Right forelimb (tissue), 1 donor: ENCODE measurements at places on chromosomes 16 and 17.
A peak's percentile ranks its signal among the peaks of the same experiment; 100 is the strongest.

GRCh38 chr16:57644383-57645014 lies 16.1 kb downstream of the ADGRG1 start:
- DNase-seq, result no peak

- DNase-seq, result no peak
Observed at GRCh38 chr17:16293931-16294330, 59.3 kb downstream of the CENPV start.

- DNase-seq, result no peak
Observed at GRCh38 chr16:54270711-54271110, 15.9 kb downstream of the IRX3 start.

- DNase-seq, result no peak
Observed at GRCh38 chr17:56393156-56393555, 200.3 kb upstream of the NOG start.

GRCh38 chr16:31329671-31330552 lies 25.1 kb upstream of the ITGAX start:
- DNase-seq, result no peak

GRCh38 chr17:67594115-67594880 lies 123.4 kb upstream of the NOL11 start:
- no peak for DNase-seq

- peak; percentile 78 for DNase-seq
Observed at GRCh38 chr16:71540-72401, 660 bp downstream of the RHBDF1 start.
